ENCODE measurements at places on chromosomes 16 and 17. TPM values are rescaled to one million over a fixed set of nuclear protein-coding genes. Genes with fewer than 3 reads are reported as not detected.

The NME2 gene
- total RNA-seq = 863 TPM

The KRT25 gene
- not detected for total RNA-seq

The CIITA gene
- not detected for total RNA-seq

The IGF2BP1 gene
- total RNA-seq = 11.9 TPM

The PIMREG gene
- total RNA-seq = 19.4 TPM

The WNT9B gene
- not detected for total RNA-seq

The SLC47A1 gene
- total RNA-seq = not detected

The NPIPA3 gene
- not detected for total RNA-seq

The SPATA32 gene
- total RNA-seq = under 0.01 TPM

The TSPAN10 gene
- 1.4 TPM for total RNA-seq

The HOXB3 gene
- total RNA-seq = 6.3 TPM

The GDPD3 gene
- total RNA-seq = under 0.01 TPM

The TP53TG3C gene
- total RNA-seq = not detected

The TMEM114 gene
- total RNA-seq = not detected

The CHRNE gene
- under 0.01 TPM for total RNA-seq

The TBC1D3D gene
- not detected for total RNA-seq

The MTSS2 gene
- total RNA-seq = 9.1 TPM

The TEX14 gene
- total RNA-seq = not detected

The ROGDI gene
- 13.6 TPM for total RNA-seq

The KRT9 gene
- not detected for total RNA-seq

All from IMR-90 (cell line).